ENCODE measurements at places on chromosomes 12 and 14.

DNA sequence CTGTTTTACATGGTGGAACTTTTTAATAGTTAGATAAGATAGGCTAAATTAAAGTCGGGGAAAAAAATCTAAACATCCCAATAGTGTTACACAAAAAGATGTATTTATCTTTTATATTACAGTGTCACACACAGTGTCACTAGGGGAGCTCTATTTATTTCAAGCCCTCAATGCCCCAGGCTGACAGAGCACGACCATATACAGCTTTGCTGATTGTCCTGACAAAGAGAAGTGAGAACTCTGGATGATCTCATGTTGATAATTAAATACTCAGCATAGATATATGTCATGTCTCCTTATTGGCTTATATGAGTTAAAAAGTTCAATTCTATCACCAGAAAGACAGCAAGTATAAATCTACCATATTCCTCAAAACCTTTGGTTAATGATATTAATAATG, 594.3 kb downstream of the LRFN5 start:
- DNase-seq = no peak

DNA sequence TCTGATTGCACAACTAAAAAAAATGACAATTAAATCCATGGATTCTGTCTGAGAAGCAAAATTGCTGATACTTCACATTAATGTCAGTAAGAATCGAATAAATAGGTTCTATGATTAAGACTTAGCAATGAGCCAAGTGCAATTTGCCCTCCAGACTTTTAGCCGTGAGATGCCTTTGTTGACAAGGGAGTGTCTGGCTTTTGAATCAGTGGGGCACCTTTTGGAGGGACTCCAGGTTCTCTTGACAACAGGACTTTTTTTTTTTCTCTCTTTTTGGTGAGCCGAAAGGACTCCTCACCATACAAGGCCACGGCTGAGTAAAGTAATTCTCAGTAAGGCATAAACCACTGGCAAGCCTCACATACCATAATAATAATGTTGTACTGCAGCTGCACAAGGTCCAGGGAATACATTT, 4.7 kb upstream of the MDM1 start:
- DNase-seq = no peak

- DNase-seq = no peak
These were observed 203.4 kb downstream of the KIF26A start for GRCh38 chr14:104341532-104342434.

DNA sequence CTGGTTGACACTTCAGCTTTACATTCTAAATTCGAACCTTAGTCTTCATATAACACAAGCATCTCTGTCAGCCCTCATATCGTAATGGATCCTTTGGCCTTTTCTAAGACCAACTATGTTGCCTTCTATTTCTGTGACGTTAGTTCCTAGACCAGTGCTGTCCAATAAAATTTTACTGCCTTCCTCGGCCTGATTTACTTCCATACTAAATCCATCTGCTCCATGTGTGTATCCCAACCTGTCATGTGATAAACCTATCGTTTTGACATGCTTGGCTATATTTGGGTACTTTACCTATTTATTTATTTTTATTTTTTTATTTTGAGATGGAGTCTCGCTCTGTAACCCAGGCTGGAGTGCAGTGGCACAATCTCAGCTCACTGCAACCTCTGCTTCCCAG, 20.3 kb downstream of the ACAD10 start:
- no peak for DNase-seq

DNA sequence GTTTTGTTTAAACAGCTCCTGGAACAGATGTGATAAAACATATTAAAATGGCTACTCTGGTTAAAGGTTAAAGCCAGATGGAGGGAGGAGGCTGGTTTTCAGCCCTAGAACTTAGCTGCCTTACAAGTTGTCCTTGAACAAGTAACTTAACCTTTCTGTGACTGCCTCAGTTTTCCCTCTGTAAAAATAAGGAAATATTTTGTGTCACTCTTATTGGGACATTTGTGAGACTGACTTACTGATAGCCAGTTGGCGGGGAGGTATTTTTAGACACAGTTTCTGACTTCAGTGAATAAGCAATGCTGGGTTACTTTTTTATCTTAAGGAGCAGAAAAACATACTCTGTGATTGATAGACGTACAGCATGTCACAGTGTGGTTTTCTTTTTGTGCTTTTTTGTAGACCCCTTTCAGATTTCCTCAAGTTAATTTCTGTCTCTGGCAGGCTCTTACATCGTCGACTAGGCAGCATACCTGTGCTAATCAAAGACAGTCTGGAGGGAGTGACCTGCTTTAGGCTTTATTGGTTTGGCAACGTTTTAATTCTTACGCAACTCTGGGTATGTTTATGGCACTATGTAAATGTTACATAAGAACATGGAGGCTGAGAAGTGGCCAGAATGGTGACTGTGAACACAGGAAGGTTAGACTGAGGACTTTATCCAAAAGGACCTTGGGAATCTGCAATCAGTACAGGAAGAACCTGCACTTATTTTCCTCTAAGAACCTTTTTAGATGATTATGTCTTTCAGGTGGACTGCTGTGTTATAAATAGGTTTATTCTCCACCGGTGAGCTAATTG, 3.3 kb downstream of the ACVR1B start:
- no peak for DNase-seq

GRCh38 chr12:83665634-83666218, 979.0 kb downstream of the TMTC2 start:
- DNase-seq = no peak

GRCh38 chr12:93884794-93885460, 207.8 kb downstream of the CRADD start:
- DNase-seq = no peak

DNA sequence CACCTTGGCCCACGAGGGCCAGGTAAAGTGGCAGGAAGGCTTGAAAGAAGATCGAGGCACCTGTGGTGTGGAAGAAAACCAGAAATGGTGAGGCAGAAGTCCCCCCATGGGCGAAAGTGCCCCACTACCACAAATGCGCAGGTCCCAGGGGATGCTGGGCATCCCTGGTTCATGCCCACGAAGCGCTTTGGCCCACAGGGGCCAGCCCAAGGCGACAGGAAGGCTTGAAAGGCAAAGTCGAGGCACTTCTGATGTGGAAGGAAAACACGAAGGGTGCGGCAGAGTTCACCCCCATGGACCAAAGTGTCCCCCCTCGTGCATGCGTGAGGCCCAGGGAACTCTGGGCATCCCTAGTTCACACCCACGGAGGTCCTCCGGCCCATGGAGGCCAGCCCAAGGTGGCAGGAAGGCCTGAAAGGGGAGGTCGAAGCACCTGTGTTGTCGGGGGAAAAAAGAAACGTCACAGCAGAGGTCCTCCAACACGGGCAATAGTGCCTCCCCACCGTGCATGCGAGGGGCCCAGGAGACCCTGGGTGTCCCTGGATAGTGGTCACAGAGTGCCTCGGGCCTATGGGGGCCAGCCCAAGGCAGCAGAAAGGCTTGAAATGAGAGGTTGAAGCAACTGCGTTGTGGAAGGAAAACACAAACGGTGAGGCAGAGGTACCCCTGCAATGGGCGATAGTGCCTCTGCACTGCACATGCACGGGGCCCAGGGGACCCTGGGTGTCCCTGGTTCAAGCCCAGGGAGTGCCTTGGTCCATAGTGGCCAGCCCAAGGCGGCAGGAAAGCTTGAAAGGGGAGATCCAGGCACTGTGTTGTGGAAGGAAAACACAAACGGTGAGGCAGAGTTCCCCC, 373.9 kb downstream of the ALG10 start:
- DNase-seq = no peak

GRCh38 chr12:41532072-41532471, 344.0 kb downstream of the PDZRN4 start:
- no peak for DNase-seq

DNA sequence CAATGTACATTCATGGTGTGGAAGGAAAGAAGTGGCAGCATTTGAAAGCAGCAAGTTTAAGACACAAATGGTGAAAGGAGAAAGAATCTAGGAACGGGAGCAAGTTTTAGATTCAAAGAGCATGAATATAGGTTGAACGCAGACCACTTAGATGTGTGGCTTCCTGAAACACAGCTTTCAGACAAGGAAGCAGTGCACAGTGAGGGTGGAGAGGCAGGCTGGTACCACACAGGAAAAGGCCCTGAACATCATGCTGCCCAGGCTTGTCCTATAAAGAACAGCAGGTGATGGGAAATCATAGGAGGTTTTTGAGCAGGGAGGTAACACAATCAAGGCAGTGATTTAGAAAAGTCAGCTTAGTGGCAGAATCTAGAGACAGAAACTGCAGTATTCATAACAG, 35.6 kb downstream of the GNS start:
- DNase-seq = no peak

DNA sequence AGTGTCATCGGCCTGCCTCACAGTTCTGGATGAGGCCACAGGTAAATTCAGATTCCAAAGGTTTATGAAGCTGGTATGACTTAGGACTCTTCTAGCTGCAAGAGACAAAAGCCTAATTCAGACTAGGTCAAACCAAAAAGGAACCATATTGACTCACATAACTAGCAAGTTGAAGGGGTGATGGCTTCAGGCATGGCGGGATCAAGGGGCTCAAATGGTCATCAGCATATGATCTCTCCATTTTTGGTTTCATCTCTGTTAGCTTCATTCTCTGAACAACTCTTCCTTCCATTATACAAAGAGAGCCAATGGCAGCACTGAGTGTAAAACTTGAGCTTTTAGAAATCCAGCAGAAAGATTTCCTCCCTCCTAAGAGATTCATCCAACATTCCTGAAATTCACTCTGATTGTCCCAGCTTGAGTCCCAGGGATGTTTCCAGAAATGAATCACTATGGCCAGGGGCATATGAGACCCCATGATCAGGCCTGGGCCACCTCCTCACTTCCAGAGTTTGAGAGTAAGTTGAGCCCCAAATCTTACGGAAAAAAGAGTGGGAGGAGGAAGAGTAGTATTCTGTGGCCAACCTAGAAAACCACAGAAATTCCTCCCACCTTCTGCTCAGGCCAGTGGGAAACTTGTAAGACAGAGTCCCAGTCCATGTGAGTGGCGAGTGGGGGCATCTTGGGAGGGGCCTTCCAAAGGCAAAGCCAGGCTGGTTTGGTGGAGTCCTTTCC, 2.0 kb upstream of the MAP1LC3B2 start:
- DNase-seq = no peak
